ENCODE measurements at places on chromosomes 16 and 17.

DNA sequence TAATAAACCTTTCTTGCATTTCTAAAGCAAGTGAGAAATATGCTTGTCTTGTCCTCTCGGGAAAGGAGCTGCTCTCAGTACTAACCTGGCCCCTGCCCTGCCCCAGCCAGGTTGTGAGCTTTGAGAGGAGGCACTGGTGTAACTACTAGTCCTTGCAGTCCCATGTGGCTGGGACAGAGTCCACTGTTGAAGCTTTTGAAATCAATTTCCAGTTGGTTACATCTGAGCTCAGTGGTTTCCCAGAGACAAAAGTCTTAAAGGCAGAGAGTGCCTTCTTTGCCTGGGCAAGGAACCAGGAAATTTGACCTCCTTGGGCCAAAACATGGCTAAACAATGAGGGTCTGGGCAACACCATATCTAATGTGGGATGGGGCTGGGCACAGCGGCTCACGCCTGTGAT, 48.7 kb downstream of the GSG1L start:
- H3K4me1 ChIP-seq, result no peaks in the 10 kb centered on the region
- no peak for DNase-seq
- H3K4me3 ChIP-seq, result no peak overlapping the region
- peaks cover 19% of the 10 kb centered on the region for H3K27me3 ChIP-seq

GRCh38 chr17:330993-331701, 21.5 kb downstream of the RPH3AL start:
- peak overlapping the region; percentile 39 for H3K4me3 ChIP-seq
- peak; percentile 68 for DNase-seq
- no peaks in the 10 kb centered on the region for H3K36me3 ChIP-seq
- peak overlapping the region; percentile 2 for H3K27ac ChIP-seq
- peaks cover 54% of the 10 kb centered on the region for H3K4me1 ChIP-seq

DNA sequence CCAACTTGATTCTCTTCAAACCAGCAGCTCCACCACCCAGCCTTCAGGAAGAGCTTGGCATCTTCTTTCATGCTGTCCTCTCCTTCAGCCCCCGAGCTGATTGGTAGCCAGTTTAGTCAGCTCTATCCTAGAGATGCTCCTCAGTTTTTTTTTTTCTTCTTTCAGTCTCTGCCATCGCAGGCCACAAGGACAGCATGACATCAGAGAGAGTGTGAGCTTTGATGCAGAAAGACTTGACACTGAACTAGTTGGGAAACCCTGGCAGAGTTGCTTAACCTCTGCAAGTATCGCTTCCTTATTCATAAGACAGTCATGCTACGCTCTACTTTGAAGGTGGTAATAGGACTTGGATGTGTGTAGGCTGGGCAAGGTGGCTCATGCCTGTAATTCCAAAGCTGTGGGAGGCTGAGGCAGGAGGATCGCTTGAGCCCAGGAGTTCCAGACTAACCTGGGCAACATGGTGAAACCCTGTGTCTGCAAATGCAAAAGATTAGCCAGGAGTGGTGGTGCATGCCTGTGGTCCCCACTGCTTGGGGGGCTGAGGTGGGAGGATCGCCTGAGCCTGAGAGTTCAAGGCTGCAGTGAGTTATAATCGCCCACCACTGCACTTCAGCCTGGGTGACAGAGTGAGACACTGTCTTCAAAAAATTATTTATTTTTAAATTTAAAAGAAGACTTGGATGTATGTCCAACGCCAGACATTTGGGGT, 2.6 kb downstream of the CD300LB start:
- no peak for DNase-seq
- no peaks in the 10 kb centered on the region for H3K36me3 ChIP-seq
- H3K27me3 ChIP-seq, result peaks cover 79% of the 10 kb centered on the region
- no peak overlapping the region for H3K27ac ChIP-seq
- peaks cover 2% of the 10 kb centered on the region for H3K4me1 ChIP-seq

DNA sequence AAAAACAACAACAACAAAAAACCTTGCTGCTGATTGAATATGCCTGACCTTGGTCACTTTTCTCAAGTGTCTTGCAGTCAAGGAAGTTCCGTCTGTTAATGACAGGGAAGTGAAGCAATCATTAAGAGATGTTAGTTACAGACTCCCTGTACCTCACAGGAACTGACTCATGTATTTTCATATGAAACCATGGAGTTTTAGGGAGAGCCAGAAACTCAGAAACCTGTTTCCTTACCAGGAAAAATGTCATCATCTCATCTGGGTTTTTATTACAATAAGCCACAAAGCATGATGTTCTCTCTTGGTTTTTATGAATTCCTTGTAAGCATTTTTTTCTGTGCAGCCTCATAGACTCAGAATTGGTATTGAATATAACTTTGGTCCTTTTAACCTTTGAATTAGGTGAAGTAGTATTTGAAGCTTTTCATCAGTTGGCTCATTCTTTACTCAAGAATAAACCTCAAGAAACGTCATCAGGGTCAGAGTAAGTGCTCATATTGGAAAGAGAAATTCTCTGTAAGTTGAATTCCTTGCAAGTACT, 10.3 kb downstream of the LYRM1 start:
- peaks cover 25% of the 10 kb centered on the region for H3K36me3 ChIP-seq
- no peak overlapping the region for H3K4me3 ChIP-seq
- H3K4me1 ChIP-seq, result peaks cover 51% of the 10 kb centered on the region
- H3K27me3 ChIP-seq, result no peaks in the 10 kb centered on the region
- DNase-seq, result no peak

- H3K4me1 ChIP-seq, result peaks cover 8% of the 10 kb centered on the region
- DNase-seq, result no peak
- peak overlapping the region; percentile 11 for H3K27ac ChIP-seq
- no peak overlapping the region for H3K4me3 ChIP-seq
- peaks cover 53% of the 10 kb centered on the region for H3K36me3 ChIP-seq
These were observed 35.6 kb downstream of the CRLF3 start for GRCh38 chr17:30788918-30789317.

DNA sequence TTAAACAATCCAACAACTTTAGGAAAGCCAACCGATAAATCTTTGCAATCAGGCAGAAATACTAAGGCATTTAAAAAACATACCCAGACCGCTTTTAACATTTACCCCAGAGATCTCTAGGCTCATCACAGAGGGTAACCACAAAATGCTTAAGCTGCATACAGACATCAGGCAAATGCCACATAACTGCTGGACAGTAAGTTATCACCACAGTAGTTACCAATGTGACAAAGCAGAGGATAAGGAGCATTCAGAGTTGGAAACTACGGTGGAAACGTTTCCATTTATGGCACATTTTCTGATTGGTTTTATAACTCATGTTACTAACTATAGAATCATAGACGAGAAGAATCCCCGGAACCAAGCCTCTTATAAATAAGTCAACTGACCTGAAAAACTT, 77.5 kb downstream of the KANSL1 start:
- H3K4me1 ChIP-seq, result peaks cover 16% of the 10 kb centered on the region
- DNase-seq, result no peak
- H3K36me3 ChIP-seq, result peaks cover 15% of the 10 kb centered on the region
- H3K27ac ChIP-seq, result no peak overlapping the region
- no peaks in the 10 kb centered on the region for H3K27me3 ChIP-seq
- no peak overlapping the region for H3K4me3 ChIP-seq

GRCh38 chr16:24841291-24841690, 4.5 kb upstream of the SLC5A11 start:
- DNase-seq, result no peak
- no peaks in the 10 kb centered on the region for H3K27me3 ChIP-seq
- H3K4me3 ChIP-seq, result no peak overlapping the region
- no peak overlapping the region for H3K27ac ChIP-seq
- H3K4me1 ChIP-seq, result no peaks in the 10 kb centered on the region
- no peaks in the 10 kb centered on the region for H3K36me3 ChIP-seq

GRCh38 chr17:81902023-81902652, at the start of gene NPB:
Gene NPB (plus strand): TSS chr17:81902238. CDS start chr17:81902278, 40 bp downstream.
- H3K27me3 ChIP-seq, result peaks cover 32% of the 10 kb centered on the region
- H3K4me1 ChIP-seq, result peaks cover 5% of the 10 kb centered on the region
- peak; percentile 40 for DNase-seq
- H3K36me3 ChIP-seq, result peaks cover 23% of the 10 kb centered on the region
- H3K4me3 ChIP-seq, result peak within 1 kb of the TSS; percentile 11
- H3K27ac ChIP-seq, result no peak within 1 kb of the TSS

GRCh38 chr16:85859818-85860125, 39.2 kb upstream of the IRF8 start:
- H3K27ac ChIP-seq, result no peak overlapping the region
- H3K4me1 ChIP-seq, result peaks cover 2% of the 10 kb centered on the region
- H3K4me3 ChIP-seq, result no peak overlapping the region
- no peaks in the 10 kb centered on the region for H3K36me3 ChIP-seq
- DNase-seq, result no peak

GRCh38 chr17:44334727-44335126, 10.1 kb upstream of the SLC25A39 start:
- H3K27ac ChIP-seq, result no peak overlapping the region
- no peak overlapping the region for H3K4me3 ChIP-seq
- no peaks in the 10 kb centered on the region for H3K36me3 ChIP-seq
- DNase-seq, result no peak
- H3K27me3 ChIP-seq, result peaks cover 31% of the 10 kb centered on the region

DNA sequence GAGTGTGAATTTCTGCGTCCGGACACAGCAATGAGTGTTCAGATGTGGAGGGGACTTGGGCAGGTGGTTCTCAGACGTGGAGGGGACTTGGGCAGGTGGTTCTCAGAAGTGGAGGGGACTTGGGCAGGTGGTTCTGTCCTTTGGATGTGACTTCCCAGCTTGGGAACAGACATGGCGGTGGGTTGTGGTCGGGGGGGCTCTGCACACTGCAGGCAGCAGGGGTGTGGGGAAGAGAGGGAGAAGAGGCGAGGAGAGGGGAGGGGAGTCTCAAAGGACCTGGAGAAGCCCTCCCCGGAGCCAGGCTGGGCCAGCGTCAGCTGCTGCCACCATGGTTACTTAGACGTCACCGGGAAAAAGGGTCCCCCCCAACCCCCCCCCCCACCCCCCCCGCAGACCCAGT, 9.8 kb downstream of the SOX8 start:
- DNase-seq, result no peak
- H3K27ac ChIP-seq, result no peak overlapping the region
- H3K36me3 ChIP-seq, result no peaks in the 10 kb centered on the region
- peaks cover 27% of the 10 kb centered on the region for H3K27me3 ChIP-seq
- H3K4me3 ChIP-seq, result no peak overlapping the region

DNA sequence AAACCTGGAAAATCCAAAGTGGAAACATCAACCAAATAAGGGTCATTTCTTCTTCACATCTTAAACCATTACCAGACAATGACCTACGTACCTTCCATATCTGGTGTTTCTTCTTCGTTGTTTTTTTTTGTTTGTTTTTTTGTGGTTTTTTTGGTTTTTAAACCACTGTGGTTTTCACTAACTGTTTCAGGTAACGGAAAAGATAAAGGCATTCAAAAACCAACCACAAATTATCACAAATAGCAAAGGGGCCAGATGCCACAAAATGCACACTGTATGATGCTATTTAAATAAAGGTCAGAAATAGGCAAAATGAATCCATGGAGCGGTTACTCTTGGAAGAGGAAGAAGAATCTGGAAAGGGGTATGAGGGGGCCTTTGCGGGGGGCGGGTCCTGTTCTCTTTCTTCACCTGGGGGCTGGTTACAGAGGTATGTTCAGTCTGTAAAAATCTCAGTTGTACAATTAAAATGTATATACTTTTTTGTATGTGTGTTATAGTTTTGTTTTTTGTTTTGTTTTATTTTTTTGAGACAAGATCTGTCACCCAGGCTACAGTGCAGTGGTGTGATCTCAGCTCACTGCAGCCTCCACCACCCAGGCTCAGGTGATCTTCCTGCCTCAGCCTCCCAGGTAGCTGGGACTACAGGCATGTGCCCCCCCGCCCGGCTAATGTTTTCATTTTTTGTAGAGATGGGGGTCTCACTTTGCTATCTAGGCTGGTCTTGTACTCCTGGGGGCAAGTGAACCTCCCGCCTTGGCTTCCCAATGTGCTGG, 29.6 kb downstream of the LITAF start:
- peak overlapping the region; percentile 31 for H3K4me3 ChIP-seq
- peaks cover 70% of the 10 kb centered on the region for H3K4me1 ChIP-seq
- H3K27me3 ChIP-seq, result no peaks in the 10 kb centered on the region
- DNase-seq, result peak; percentile 42
- peak overlapping the region; percentile 79 for H3K27ac ChIP-seq

GRCh38 chr16:13940397-13940933, 20.5 kb downstream of the ERCC4 start:
- peaks cover 28% of the 10 kb centered on the region for H3K36me3 ChIP-seq
- no peak for DNase-seq
- H3K27me3 ChIP-seq, result no peaks in the 10 kb centered on the region
- no peak overlapping the region for H3K27ac ChIP-seq
- H3K4me3 ChIP-seq, result no peak overlapping the region

DNA sequence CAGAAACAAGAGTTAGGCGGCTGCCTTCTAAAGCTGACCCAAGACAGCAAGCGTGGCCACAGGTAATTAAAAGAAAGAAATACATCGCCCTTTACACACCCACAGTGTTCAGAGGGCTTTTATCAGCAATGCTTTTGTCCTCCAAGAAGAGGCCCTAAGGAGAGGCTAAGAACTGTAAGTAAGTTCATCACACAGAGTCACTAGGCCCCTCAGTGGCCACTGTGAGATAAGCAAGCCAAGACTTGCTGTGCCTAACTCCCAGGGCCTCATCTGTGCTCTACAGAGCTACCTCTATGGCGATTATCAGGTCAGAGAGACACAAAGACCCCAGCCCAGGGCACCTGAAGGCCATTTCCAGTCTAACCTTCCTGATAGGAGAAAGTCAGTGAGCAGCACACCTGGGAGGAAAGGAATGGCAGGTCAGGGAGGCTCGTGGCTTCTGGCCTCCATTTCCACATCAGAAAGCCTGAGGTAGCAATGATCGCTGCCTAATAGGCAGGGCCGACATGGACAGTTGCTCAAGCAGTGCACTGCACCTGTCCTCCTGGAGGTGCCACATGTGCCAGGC, 545.2 kb upstream of the CDH11 start:
- no peak for DNase-seq
- no peaks in the 10 kb centered on the region for H3K36me3 ChIP-seq
- H3K27ac ChIP-seq, result no peak overlapping the region
- no peaks in the 10 kb centered on the region for H3K4me1 ChIP-seq

DNA sequence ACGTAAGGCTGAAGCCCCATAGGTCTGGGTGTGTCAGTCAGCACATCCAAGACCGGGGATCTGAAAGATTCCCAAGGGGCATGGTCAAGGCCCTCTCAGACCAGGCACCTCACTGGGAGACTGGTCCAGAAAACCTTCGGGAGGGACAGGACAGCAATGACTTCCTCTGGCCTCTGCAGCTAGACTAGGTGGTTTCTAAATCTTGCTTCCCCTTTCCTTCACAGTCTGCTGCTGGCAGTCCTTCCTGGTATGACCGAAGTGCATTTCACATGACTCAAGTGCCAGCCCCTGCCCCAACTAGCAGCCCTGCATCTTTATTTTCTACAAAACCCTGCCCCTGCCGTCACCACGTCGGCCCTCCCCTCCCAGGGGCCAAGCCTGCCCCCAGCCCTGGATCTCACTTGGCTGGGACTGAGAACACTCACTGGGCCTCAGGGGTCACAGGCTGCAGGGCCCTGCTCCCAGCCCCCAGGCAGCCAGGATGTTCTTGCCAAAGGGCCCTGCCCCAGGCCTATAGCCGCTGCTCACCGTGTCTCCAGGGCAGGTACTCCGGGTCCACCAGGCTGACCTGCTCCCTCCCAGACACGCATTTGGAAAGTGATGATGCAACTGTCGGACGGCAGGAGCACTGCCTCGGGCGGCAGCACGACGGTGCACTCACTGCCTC, 18.3 kb downstream of the POLR3K start:
- no peak for DNase-seq
- H3K27ac ChIP-seq, result peak overlapping the region; percentile 8
- H3K27me3 ChIP-seq, result no peaks in the 10 kb centered on the region
- peaks cover 7% of the 10 kb centered on the region for H3K36me3 ChIP-seq
- peaks cover 33% of the 10 kb centered on the region for H3K4me1 ChIP-seq
- H3K4me3 ChIP-seq, result no peak overlapping the region

GRCh38 chr16:81752225-81752875, 26.7 kb upstream of the PLCG2 start:
- H3K36me3 ChIP-seq, result no peaks in the 10 kb centered on the region
- no peak overlapping the region for H3K27ac ChIP-seq
- peaks cover 19% of the 10 kb centered on the region for H3K27me3 ChIP-seq

Data from activated naive CD4-positive, alpha-beta T cell treated with anti-CD3 and anti-CD28 coated beads, Interleukin-2, amount 10 ng/mL, durations not matched to agents 7 days and 5 days (primary cell).